Activated naive CD4-positive, alpha-beta T cell (primary cell): ENCODE measurements at places on chromosomes 12 and 14.

DNA sequence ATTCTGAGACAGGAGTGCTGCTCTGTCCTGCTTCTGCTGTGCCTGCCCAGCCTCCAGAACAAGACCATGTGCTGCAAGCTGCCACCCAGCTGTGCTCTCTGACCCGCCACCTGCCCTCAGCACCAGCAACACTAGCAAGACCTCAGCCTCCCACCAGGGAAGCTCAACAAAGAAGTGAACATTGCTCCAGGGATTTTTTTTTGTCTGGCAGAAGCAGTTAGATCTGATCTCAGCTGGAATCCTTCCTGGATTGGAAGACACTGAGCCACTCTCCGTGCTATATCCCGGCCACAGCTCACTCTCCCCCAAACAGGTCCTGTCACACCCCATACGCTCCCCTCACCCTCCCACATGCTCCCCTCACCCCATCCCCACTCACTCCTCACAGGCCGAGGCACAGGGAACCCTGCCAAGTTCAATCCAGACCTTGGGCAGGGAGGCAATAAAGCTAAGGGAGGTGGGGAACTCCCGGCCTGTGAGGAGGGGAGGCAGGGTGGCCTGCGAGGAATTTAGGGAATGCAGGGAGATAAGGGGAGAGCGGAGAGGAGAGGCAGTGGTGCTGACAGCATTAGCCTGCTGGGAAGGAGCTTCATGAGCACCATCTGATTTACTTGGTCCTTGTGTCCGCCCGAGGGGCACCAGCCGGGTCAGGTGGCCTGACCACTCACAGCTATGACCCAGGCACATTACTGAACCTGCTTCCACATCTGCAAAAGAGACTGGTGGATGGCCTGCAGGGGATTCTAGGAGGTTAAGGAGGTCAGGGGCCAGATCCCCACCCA, 29.7 kb downstream of the CCDC85C start:
- no peak for DNase-seq

DNA sequence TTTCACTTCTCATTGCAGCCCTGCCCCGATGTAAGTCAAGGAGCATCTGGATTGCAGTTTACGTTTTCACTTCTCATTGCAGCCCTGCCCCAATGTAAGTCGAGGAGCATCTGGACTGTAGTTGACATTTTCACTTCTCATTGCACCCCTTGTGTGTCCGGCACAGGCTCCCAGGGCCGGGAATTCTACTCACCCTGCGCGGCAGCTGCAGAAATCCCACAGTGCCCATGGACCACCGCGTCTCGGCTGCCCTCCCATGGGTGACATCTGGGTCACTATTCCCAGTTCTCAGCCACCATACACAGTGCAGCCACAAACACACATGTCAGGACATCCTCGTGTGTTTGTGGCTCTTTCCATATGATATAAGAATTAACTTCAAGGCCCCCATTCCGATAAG, 378.5 kb downstream of the ADGRD1 start:
- no peak for DNase-seq

GRCh38 chr12:78725951-78726580, 138.5 kb upstream of the SYT1 start:
- DNase-seq = no peak

GRCh38 chr12:114500775-114501473, 95.0 kb upstream of the TBX5 start:
- DNase-seq = no peak

GRCh38 chr12:57793920-57794319, 11.3 kb downstream of the TSFM start:
- DNase-seq = no peak

- DNase-seq = no peak
Measured at GRCh38 chr12:45234139-45234865, 18.4 kb downstream of the ANO6 start.

DNA sequence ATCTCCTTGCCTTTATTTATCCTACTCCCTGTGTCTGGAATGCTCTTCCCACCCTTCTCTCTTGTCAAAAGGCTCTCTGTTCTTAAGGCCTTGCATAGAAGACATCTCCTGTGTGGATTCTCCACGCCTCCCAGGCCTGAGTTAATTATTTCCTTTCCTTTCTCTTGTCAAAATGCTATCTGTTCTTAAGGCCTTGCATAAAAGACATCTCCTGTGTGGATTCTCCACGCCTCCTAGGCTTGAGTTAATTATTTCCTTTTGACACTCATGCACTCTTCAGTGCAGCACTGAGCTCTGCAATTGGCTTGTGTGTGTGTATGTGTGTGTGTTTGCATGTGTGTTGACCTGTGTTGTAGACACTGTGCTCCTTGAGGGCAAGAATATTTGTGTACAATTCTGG, 52.1 kb upstream of the DCD start:
- no peak for DNase-seq

- DNase-seq = no peak
Measured at GRCh38 chr14:51041883-51042282, 53.0 kb downstream of the TRIM9 start.

DNA sequence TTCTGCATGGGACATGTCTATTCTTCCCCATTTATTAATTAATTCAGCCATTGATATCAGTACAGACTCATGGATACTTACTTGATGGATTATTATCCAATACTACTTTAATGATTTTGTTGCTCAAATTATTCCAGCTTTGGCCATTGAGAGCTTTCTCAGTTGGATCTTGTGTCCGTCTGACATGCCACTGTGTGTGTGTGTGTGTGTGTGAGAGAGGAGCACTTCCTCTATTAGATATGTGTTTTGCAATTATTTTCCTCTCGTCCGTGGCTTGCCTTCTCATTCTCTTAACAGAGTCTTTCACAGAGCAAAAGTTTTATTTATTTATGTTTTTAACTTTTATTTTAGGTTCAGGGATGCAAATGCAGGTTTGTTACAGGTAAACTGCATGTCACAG, 194.2 kb downstream of the ADGRD1 start:
- no peak for DNase-seq

- no peak for DNase-seq
Measured at GRCh38 chr14:106286697-106287290, 760.4 kb downstream of the TMEM121 start.

DNA sequence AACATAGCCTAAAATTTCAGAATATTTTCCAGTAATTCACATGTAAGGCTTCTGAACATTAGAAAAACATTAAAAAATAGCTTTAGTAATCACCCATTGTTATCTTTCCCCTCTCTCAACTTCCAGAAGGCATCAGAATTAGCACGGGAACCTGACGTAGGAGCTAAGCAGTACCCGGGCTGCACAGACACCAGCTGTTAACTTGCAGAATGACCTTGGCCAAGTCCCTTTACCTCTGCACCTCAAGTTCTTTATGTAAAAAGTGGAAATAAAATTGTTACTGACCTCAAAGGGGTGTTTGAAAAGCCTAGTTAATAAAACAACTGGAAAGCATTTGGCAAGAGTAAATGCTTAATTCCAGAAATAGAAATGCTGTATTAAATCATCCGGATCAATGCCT, 7.2 kb downstream of the TPH2 start:
- no peak for DNase-seq

DNA sequence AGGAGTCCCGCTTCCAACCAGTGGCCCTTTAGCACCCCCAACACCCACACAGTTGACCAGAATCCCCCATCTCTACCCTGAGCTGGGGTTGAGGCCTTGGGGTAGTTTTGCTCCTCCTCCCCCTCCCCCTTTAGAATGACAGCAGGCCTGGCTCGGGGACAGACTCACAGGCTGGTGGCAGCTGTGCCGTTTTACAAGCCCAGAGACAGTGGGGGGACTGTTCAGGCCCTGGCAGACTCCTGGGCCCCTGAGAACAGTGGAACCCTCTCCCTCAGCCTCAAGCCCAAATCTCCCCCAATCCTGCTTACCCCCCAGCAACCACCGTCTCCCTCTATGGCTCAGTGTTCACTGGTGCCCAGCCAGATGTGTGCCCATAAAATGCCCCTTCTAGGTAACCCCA, 10.1 kb downstream of the TMEM119 start:
- no peak for DNase-seq

- DNase-seq = no peak
Measured at GRCh38 chr14:77667331-77667730, 40.5 kb downstream of the ALKBH1 start.

DNA sequence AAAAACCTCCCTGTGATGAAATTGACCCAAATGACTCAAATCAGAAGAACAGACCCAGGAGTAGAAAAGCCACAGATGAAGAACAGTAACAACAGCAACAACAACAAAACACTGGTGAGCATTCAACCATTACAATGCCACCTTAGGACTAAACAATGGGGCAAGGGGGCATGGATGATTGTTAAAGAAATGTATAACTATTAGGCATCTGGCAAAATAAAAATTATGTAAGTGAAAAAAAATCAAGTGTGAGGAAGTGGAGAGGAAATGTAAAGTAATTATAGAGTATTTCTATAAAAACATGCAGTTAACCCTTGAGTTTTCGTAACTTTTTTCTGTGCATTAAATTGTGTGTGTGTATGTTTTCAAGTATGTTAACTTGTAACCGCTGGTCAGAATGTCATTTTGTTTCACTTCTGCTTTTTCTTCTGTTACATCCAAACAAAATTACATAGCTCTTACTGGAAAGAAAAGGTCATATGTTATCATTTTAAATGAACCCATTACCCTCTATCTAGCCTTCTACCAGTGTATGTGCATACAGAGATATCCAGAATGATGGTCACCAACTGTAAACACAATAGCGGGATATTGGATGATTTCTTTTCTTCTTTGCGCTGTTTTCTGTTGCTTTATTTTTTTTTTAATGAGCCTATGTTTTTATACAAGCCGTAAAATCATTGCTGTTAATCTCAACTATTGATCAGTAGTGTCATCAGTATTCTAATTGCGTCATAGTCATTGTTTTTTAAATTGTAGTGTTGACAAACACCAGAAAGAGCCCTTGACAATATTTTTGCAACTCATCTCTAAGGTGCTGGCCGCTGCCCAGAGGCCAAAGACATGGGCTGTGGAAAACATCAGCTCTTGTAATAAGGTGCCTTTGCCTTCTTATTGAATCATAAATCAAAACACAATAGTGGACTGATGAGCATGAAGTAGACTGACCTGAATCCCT, 170.6 kb downstream of the CRADD start:
- no peak for DNase-seq

DNA sequence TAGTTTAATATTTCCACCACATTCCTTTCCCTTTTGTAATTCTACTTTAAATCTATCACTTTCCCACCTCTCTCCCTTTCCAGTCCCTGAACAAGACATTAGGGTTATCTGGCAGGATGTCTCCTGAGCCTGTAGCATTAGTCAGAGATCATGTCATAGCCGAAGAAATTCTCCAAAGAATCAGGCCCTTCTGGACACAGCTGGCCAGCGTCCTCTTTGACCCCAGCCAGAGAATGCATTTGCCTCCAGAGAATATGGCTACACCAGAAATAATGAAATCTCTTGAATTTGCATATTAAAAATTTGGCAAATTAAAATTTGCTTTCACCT, 56.7 kb downstream of the NTF3 start:
- no peak for DNase-seq

DNA sequence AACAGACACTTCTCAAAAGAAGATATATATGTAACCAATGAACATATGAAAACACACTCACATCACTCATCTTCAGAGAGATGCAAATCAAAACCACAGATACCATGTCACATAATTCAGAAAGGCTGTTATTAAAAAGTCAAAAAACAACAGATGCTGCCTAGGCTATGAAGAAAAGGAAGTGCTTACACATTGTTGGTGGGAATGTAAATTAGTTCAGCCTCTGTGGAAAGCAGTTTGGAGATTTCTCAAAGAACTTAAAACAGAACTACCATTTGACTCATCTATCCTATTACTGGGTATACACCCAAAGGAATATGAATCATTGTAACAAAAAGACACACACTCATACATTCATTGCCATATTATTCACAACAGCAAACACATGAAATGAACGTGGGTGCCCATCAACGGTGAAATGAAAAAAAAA, 35.1 kb downstream of the EIF2S3B start:
- no peak for DNase-seq
